MCF 10A (cell line): ENCODE measurements at places on chromosomes 7 and 10.

DNA sequence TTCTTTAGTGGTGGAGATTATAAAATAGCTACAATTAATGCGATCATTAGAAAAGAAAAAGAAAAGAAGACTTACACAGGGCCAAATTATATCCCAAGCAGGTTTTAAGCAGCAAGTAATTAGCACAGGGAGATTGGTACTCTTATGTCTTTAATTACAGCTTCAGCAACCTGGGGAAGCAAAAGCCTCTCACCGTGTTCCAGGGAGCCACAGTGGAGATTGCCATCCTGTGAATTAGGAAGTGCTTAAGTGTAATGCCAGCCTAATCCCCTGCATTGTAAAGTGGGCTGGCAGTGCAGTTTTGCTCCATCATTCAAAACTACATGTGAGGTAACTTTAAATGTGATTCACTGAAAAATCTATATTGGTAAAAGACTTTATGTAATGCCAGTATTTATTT, 533.5 kb upstream of the COBL start:
- DNase-seq: no peak

- DNase-seq: peak; percentile 18
These were observed 531.0 kb upstream of the COBL start for GRCh38 chr7:51847461-51848134.

DNA sequence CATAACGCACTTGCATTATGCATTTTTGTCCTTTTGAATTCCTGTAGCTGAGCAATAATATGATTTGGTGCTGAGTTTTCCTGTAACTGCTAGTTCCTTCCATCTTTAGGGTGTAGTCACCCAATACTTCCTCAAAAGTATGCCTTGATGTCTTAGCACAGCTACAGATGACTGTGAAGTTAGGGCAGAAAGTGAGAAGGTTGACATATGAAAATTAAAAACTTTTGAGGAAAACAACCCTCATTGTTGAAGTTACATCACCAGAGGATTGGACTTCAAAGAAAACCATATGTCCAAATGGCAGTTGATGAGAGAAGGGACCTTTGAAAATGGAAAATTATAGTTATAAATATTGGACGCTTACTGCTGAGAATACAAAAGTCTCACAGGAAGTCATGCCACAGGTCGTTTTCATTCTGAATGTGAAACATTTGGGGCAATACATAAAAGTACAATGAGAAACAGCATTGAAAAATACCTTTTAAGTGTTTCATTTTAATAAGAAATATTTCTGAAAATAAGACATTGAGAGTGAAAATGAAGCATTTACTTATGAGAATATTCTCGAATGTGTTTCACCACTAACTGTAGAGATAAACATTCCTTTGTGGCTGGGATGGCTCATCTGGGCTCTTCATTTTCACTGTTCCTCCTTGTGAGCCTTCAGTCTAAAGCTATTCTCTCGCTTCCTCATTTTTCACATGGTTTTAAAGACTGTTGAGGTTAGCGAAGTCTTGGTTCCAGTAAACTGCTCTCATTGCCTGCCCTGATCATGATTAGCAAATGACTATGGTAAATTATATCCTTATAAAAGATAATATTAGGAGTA, 61.4 kb upstream of the NME8 start:
- DNase-seq: no peak

- no peak for DNase-seq
These were observed 1.6 kb downstream of the VPS26A start for GRCh38 chr10:69125554-69125953.

DNA sequence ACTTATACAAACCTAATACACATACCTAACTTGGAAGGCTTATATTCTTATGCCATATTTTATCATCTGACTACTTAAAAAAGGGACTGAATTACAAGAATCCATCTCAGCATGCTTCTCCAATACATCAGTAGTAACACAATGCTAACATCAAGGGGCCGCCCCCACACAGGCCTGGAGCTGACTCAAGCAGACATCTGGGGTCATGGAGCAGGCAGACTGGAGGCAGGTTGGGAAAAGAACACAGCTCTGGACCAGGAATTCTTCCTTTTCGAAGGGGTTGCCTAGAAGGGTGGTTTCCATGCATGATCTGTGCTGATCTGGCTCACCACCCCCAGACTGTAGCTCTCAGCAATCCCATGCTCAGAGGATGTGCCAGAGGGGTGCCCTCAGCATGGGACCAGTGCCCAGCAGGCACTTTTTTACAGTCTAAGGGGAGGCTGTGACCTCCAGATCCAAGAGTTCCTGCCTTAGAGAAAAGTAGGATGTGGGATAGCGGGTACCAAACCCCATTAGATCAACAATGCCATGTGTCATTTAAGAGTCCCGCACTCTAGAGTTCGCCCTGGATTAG, 26.1 kb upstream of the DUSP5 start:
- DNase-seq: no peak

DNA sequence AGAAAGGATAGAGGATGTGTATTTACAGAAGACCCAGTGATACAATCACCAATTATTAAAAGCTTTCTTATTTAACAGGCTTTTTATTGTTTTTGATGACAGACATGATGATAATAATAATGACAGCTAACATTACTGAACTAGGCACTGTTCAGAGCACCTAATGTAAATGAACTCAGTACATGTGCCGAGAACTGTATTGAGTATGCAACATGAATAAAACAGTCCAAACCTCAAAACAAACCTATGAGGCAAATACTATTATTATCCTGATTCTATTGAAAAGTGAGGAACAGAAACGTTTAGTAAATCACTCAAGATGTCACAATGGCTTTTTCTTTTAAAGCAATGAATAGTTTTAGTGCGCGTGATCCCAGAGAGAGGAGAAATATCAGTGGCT, 27.1 kb downstream of the TAS2R16 start:
- DNase-seq: no peak

GRCh38 chr7:106583100-106583499, 77.9 kb downstream of the CCDC71L start:
- no peak for DNase-seq

DNA sequence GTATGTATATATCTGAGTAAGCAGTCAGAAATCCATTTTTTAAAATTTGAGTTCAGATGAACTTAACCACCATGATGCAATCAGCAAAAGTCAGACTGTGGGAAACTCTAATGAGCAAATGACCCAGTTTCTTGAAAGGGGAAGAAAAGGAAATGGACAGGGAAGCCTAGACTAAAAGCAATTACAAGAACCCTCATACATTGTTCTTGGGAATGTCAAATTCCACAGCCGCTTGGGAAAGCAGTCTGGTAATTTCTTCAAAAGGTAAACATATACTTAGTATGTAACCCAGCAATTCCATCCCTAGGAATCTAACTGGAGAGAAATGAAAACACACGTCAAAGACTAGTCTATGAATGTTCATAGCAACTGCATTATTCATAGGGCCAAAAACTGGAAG, 16.4 kb upstream of the FOXK1 start:
- DNase-seq: peak; percentile 65

- no peak for DNase-seq
These were observed 527 bp upstream of the BCAP29 start for GRCh38 chr7:107579554-107579884.

DNA sequence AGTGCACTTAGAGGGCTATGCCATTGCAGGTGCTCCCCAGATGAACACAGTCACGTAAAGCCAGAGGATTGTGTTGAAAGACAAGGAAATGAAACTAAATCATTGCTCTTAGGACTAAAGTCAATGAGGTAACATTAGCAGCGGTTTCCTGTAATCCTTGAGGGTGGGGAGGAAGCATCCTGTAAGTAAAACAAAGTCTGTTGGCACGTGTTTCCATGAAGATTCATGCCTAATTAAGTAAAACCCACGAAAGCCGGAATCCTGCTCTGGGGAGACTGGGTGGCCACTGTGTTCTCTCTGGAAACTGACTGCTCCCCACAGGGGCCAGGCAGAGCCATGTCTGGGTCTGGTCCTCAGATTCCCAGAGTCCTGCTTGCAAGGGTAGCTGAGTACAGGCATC, 18.3 kb downstream of the STEAP1B start:
- DNase-seq: no peak

- no peak for DNase-seq
These were observed 53.3 kb upstream of the SP8 start for GRCh38 chr7:20839987-20840386.

DNA sequence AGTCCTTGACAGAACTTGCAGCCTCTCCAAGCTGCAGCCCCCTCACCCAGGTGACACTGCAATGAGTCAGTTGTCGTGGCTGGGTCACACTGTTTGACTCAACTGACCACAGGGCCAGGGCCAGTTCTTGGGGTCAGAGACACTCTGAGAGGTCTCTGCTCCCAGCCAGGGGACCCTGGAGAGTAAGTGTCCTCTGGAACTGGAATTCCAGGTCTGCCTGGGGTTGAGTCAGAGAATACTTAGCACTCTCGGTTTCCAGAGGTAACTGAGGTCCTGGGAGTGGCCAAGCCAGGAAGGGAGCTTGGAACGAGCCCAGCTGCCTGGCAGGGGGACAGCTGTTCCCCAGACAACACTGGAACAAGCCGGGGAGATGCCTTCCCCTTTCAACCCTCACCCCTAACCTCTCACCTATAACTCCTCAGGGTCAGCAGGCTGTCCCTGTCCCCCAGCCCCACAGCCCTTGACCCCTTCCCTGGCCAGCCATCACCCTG, 2.2 kb upstream of the MYL10 start:
- peak; percentile 73 for DNase-seq

- no peak for DNase-seq
These were observed 52.1 kb downstream of the HDAC9 start for GRCh38 chr7:18547509-18548187.

DNA sequence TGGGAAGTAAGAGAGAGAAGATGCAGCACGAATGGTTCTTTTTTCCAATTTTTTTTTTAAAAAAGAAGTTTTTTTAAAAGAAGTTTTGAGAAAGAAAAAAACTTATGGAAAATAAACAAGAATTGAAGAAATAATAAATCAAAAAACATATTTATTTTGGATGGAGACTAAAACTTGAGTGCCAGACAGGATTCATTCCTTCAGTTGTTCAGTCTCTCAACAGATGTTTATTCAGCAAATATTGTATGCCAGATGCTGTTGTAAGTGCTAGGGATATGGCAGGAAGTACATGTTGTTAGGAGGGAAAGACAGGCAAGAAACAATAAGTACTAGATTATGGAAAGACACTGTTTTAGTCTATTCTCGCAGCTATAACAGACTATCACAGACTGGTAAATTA, 750.7 kb upstream of the PHF14 start:
- DNase-seq: no peak

GRCh38 chr7:99001482-99002147, 123.3 kb downstream of the TRRAP start:
- DNase-seq: no peak

- no peak for DNase-seq
These were observed 173.4 kb downstream of the ST7 start for GRCh38 chr7:117126676-117127075.

- peak; percentile 82 for DNase-seq
These were observed 121.5 kb upstream of the PRR15 start for GRCh38 chr7:29442146-29442545.

- peak; percentile 10 for DNase-seq
These were observed 148.0 kb downstream of the ANKRD7 start for GRCh38 chr7:118372530-118372929.

- no peak for DNase-seq
These were observed 1.0 kb downstream of the GRM8 start for GRCh38 chr7:127251465-127252376.

GRCh38 chr10:133231946-133232574, 2.0 kb downstream of the UTF1 start:
- no peak for DNase-seq

DNA sequence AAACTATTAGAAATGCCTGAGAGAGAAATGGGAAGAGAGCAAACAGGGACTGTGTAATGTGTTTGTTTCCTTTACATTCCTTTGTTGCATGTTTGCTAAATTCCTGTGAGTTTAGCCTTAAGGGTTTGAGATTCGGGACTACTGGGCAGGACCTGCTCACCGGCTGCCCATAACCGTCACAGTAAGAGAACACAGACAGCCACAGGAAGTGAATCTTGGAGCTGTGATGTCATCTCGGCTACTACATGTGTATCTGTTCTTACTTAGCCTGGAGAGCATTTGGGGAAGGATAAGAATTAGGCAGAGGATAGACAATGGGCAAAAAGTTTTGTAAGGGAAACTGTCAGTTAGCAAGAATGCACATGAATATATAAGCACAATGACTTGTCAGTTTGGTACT, 485.1 kb upstream of the KLF6 start:
- DNase-seq: peak; percentile 47

DNA sequence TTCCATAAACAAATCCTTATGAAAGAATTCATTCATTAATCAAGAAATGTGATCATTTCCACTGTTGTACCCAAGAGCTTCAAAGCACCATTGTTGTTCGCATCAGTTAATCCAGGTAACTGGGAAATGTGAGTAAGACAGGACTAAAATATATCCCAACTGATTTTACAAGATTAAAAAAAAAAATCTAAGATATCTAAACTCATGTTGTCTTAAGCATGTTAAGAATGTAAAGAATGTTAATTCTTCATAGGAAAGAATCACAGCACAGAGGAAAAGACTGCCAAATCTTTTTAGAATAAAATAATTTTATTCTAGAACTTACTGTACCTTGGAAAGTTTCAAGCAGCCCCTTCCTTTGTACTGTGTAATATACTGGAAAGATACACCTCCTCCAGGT, 16.4 kb downstream of the FZD1 start:
- no peak for DNase-seq

GRCh38 chr10:83536426-83536825, 602.9 kb upstream of the GHITM start:
- no peak for DNase-seq

- DNase-seq: no peak
These were observed 144.7 kb downstream of the GRK5 start for GRCh38 chr10:119352042-119352441.

GRCh38 chr7:30596014-30596641, 1.4 kb downstream of the GARS1 start:
- peak; percentile 60 for DNase-seq

- DNase-seq: no peak
These were observed 799.7 kb upstream of the IGFBP3 start for GRCh38 chr7:46720761-46721160.

DNA sequence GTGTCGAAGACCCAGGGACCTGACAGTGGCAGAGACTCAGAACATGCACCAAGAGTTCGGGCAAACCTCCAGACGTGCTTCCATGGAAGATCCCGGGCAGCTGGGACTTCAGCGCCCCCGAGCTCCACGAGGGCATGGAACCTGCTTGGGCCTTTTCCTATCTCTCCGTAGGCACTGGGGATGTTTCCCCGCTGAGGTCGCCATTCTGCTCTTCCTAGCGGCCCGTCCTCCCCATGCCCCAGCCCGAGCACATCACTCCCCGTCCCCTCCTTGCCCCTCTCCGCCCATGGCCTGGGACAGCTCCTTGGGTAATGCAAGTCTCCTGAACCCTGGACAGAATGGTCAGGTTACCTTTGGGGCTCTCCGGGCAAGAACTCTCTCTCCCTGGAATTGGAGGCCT, 32.3 kb upstream of the SHH start:
- DNase-seq: no peak

- DNase-seq: no peak
These were observed 45.5 kb upstream of the SRGN start for GRCh38 chr10:69042417-69042816.

GRCh38 chr10:75079436-75080083, 31.9 kb upstream of the SAMD8 start:
- no peak for DNase-seq

- DNase-seq: no peak
These were observed 335.1 kb downstream of the ADARB2 start for GRCh38 chr10:1402016-1402770.
